ENCODE measurements at places on chromosomes 11 and 22.
A peak's percentile ranks its signal among the peaks of the same experiment; 100 is the strongest.

DNA sequence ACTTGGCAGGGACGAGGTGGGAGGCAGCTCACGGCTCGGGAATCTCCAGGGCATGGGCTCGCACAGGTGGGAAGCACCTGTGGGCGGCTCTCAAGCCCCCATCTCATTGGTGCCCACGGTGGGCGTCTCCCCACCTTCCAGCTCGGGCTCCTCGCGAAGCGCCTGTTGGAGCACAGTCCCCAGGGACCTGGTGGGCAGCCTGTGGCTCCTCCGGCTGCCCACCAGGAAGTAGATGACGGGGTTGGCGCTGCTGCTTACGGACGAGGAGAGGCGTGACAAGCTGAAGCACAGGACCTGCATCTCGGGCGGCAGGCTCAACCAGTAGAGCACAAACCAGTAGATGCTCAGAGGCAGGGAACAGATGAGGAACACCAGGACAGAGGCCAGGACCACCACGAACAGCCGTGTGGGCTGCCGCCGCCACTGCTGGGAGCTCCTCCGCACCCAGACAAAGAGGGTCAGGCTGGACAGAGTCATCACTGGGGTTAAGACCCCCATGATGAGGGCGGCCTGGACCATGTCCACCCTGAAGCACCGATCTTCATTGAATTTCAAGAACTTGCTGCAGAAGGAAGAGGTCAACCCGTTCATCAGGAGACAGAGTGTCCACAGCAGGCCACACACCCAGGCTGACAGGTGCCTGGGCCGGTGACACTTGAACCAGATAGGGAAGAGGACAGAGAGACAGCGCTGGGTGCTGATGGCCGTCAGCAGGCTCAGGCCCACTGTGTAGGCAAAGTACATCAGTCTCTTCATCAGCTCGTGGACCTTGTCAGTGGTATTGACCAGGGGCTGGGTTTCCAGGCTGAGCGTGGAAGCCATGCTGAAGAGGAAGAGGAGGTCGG is 633 bp downstream of the MRGPRD start:
- peak; percentile 37 for DNase-seq

DNA sequence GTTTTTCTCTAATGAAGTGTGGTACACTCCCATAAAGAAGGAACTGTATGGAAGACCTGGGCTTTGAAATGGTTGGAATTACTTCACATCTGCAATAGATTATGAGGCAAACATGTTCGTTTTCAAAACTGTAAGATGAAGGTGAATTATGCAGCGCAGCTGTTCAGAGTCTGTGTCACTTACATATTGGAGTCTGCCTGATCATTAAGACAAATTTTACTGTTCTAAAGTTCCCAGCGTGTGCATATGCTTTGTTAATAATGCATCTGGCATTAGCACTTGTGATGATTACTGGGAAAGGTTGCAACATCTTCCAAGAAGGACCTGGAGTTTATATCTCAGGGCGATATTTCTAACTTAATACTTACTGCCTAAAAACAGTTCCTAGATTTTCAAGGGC is 255.2 kb upstream of the ZC3H12C start:
- DNase-seq = no peak

DNA sequence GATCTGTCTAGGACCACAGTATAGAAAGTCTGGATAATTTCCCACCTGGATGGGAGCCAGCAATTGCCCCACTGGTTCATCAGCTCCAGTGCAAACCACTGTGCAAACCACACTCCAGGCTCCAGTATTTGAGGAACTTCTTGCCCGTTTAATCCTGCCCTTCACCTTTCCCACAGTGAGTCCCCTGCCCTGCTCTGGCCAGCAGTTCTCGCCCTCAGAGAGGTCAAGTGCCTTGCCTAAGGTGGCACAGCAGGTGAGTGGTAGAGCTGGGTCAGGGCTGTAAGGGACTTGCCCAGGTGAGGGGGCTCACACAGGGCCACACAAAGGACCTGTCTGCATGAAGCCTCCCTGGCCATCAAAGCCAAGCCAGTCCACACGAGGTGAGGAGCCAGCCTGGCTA is 24.1 kb downstream of the MS4A10 start:
- no peak for DNase-seq

DNA sequence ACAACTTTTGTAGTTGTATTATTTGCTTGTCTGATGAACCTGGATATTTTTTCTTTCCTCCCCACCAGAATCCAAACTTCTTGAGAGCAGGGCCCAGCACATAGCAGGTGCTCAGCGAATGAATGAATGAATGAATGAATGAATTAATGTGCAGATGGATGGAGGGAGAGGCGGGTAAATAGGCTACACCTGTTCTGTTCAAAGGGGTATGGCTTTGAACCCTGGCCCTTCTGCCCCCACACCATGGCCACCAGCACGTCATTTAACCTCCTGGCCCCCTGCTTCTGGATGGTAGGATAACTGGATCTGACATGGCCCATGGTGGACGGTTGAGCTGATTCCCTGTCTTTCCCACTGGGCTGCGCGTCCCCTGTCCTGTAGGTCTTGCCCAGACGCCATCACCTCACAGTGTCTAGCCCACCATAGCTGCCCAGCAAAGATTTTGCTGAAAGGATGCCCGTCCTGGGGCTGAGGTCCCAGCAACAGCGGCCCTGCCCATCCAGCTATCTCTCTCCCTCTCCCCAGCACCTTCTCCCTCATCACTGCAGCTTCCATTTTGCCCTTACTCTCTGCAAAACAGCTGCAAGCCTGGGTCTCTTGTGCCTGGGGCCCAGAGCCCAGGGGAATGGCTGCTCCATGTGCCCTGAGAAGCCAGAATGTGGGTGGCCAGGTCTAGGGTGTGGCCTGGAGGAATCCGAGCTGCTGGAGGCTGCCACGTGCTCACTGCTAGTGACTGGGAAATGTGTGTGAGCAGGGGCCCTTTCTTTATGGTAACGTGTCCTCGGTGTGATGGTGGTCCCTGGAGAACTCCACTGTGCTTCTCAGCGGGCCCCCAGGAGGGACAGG is 49.3 kb upstream of the LINC01488 start:
- DNase-seq = no peak

GRCh38 chr11:100612766-100613165 is 74.3 kb upstream of the ARHGAP42 start:
- DNase-seq = no peak

- DNase-seq = peak; percentile 65
Observed at GRCh38 chr11:563812-564578, 3.2 kb downstream of the RASSF7 start.

- peak; percentile 29 for DNase-seq
Observed at GRCh38 chr11:134449713-134450112, 37.7 kb upstream of the B3GAT1 start.

GRCh38 chr11:12824281-12825041 is 150.2 kb downstream of the TEAD1 start:
- no peak for DNase-seq

DNA sequence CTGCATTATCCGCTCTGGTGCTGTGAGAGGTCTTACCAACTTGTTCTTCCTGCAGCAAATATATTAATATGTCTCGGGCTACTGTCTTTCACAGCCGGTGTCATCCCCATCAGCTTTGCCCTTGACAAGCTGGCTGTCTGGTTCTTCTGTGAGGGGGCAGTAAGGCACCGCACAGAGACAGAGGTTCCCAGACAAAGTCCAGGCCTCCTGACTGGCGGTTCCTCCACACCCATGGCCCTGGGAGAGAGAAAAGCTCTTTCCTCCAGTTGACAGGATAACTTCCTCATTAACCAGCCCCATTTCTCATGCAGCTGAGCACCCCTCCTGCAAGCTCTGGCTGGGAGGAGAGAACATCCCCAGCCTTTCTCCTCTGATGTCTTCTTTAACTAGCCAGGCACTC is 212.5 kb upstream of the SEZ6L start:
- DNase-seq = no peak

GRCh38 chr11:133176748-133177147 is 355.6 kb downstream of the OPCML start:
- no peak for DNase-seq

- DNase-seq = no peak
Observed at GRCh38 chr22:40595497-40596234, 40.9 kb downstream of the MRTFA start.

DNA sequence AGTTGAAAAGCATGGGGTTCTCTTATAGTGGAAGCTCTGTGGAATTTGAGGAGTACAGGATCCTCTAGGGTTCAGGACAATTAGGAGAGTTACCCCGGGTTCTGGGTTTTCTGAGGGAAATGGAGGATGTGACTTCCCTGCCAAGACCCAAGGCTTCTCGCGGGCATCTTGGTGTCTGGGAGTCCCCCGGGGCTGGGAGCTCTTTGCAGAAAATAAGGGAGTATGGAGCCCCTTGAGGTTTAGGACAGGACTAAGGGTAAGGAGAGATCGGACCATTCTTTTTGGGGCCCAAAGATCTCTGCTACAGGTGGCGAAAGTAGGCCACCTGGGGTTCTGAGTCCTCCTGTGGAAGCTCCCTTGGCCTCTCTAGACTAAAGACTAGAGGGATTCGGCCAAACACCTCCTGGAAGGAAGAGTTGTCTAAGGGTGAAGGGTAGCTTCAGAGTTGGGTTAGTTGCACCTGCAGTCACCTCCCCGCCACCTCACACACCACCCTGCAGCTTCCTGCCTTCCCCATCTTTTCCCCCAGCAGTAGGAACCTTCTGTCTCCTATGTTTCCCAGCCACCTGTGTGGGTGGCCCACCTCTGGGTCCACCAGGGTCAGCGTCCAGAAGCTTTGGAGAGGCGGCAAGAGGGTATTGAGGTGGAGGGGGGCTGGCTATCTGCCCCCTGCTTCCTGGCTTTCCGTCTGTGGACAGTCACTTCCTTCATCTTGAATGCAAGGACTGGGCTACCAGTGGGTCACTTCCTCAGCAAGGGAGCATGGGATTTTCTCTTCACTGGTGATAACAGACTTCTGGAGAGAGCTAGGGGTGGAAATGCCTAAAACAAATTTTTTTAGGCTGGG is 908 bp downstream of the LIMK2 start:
- DNase-seq = no peak

DNA sequence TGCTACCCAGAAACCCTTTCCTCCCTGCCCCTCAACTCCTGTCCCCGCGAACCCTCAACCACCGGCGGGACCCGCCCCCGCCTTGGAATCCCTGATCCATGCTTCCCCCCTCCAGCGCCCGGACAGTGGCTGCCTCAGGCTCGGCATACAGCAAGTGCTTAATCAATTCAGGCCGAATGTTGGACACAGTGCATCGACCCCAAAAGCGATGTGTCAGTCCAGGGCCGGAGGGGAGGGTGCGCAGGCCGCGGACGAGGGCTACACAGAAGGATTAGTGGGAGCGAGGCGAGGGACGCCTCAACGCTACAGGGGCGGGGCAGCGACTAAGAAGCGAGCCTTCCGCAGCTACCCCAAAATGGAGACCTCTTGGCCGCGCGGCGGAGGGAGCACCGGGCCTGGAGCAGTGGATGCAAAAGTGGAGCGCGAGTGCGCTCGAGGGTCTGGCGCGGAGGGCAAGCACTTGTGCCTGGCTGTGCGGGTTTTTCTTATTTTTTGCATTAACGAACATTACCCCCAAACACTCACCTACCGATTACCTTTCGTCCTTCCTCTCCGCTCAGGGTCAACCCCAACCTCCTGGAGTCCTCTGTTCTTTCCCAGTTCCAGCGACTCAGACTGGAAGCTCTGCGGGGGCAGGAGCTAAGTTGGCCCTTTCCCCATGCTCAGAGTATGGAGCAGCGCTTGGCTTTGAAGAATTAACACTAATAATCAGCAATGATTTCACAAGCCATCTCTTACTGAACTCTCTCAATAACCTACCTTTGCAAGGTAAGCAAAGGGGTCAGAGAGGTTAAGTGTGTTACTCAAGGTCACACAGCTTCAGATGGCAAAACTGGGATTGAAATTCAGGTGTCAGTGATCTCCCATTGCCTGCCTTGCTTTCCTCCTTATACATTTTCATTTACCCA is 30.0 kb upstream of the WNT11 start:
- DNase-seq = no peak

- DNase-seq = peak; percentile 57
Observed at GRCh38 chr11:107397357-107397756, 60.3 kb downstream of the CWF19L2 start.

- DNase-seq = peak; percentile 36
Observed at GRCh38 chr11:94151903-94152677, 23.4 kb downstream of the PANX1 start.

GRCh38 chr11:89667001-89667400 is 43.1 kb upstream of the TRIM77 start:
- DNase-seq = no peak

- no peak for DNase-seq
Observed at GRCh38 chr11:8330404-8330803, 66.7 kb upstream of the LMO1 start.

DNA sequence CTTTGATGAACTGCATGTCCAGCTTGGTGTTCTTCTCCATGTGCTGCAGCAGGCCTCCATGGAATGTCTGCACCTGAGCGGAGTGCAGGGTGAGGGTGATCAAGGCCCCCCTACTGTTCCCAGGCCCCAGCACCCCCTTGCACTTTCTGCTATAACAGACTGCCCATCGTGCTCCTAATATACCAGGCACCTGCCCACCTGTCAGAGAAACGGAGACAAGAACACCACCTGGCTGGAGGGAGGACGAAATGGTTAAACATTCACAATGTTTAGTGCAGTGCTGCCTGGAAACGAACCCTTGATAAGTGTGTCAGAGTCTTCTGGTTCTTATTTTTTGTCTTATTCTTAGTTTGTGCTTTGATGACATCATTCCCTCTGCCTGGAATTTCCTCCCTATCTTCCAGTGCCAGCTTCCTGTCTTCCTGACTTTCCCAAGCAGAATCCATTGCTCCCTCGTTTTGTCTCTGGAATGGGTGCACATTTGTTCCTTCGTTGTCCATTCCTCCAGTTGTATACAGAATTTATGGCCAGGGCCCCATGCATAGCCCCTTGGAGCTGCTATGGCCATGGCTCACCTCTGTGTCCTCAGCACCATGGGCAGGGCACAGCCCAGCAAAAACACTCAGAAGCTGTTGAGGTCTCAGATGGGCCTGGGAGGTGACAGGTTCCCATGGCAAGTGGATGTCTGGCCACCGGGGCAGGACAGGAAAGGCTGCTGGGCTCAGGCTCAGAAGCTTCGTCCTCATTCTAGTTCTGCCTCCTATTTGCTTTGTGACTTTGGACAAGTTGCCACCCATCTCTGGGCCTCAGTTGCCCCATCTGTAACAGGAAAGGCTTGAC is 11.9 kb downstream of the BAIAP2L2 start:
- no peak for DNase-seq

- DNase-seq = no peak
Observed at GRCh38 chr11:65663639-65664200, 1.0 kb upstream of the RELA start.

DNA sequence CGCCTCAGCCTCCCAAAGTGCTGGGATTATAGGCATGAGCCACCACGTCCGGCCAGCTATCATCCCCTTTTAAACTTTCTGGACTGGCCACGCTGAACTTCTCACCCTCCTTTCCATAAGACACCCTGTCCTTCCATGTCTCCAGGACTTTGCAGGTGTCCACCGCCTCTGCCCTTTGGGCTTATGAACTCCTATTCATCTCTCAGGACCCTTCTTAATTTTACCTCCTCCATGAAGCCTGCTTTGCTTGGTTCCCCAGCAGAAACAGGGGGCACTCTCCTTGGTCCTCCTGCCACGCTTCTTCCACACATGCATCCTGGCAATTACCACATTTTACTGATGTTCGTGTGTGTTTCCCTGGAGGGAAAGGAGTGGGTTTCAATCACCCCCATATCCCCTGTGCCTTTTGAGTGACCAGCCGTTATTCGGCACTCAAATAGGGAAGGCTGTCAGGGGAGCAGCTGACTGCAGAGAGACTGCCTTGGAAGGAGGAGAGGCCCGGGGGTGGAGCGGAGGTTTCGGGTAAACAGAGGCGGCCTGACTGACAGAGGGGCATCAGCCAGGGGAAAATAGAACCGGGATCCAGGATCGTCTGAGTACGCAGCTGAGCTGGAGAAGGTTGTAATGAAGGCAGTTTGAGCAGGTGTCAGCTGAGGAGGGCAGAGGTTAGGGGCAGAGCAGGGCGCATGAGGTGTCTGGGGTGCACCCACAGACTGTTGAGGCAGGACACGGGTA is 27.1 kb upstream of the CHKA start:
- DNase-seq = no peak

GRCh38 chr22:22605074-22605404 is 39.4 kb upstream of the GGTLC2 start:
- DNase-seq = no peak

All from Caco-2 (cell line).